Fibroblast of villous mesenchyme (primary cell): ENCODE measurements at places on chromosomes 7 and 10. TPM values are rescaled to one million over a fixed set of nuclear protein-coding genes. Genes with fewer than 3 reads are reported as not detected.

DNA sequence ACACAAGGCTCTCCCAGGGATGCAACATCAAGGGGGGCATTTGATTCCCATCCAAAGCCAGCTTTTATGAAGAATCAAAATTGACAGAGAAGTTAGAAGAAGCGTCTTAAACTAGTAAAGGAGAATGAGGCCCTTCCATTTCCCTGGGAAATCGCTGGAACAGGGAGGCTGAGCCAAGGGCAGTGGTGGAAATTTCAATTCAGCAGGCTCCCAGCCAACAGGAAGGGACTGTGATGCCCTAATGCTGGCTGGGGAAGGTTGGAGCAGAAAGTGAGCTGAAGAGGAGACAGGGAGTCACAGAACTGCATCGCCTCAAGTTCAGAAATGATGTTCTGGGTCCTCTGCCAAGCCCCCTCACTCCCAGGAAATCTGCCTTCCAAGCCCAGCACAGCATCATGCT is 517.3 kb downstream of the GRID1 start:
- no peak for DNase-seq

GRCh38 chr10:6141296-6142151 is 52.7 kb downstream of the RBM17 start:
- DNase-seq, result peak; percentile 88

DNA sequence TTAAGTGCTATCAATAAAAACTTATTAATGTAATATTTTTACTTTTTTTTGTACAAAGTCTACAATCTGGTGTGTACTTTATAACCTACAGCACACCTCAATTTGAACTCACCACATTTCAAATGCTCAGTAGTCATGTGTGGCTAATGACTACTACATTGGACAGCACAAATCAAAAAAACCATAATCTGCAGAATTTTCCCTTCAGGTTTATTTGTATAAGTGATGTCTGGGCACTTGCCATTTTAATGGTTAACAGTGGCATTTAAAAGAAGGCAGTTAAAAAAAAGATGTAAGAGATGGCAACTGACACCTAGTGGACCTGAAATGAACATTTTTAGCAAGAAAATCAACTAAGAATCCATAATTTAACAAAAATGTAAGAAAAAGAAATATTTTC is 124.6 kb upstream of the NRBF2 start:
- DNase-seq, result no peak

DNA sequence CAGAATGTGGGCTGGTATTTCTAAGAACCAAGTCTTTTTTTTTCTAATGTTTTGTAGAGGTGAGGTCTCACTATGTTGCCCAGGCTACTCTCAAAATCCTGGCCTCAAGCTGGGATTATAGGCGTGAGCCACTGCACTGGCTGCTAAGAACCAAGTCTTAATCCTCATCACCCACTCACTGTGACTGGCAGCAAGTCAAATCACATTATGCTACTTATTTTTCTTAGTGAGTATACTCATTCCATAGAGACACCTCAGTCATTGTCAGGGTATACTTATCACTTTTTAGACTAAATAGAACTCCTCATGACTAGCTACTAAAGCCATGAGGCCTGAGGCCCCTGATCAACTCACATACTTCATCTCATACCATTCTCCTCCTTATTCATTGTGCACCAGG is 116.1 kb downstream of the STRA8 start:
- DNase-seq, result no peak

Gene ATOH7
- total RNA-seq, result under 0.01 TPM in 1 of 2 replicates, not detected in the other

Gene CXCL12
- total RNA-seq, result 67.4 and 69.9 TPM in 2 replicates

Gene OR2A42
- total RNA-seq, result under 0.01 TPM in 2 replicates
